ENCODE measurements at places on chromosomes 5 and 9. TPM values are rescaled to one million over a fixed set of nuclear protein-coding genes. Genes with fewer than 3 reads are reported as not detected.

DNA sequence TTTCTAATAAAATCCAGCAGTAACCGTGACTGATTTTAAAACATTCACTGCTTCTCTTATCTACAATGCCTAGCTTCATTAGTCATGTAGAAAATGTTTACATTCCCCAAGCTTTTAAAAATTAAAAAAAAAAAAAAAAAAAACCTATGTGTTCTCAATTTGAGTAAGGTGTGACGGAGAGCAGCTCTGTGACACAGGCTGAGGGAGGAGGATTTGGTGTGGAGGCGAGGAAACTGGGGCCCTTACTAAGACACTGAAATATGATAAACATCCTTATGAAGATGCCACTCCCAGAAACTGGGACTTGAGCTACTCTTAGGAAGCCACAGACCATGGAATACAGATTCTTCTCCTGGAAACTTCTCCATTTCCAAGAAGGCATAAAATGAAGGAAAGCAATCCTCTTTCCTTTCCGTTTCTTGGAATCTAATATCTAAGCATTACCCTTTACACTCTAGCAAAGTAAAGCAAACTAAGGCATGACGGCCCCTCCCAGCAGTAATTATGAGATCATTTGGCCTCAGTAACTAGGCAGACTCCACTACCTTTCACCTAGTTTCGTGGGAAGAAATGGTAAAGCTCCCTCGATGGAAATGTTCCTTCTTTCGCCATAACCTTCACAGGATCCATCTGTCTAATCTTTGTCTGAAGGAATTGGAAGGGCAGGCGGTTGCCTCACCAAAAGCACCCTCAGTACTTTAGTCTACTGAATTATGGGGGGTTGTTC, 23.5 kb downstream of the GRAMD2B start:
- DNase-seq: peak; percentile 36
- H3K27me3 ChIP-seq: no peaks in the 10 kb centered on the region
- H3K4me3 ChIP-seq: no peak overlapping the region
- peaks cover 14% of the 10 kb centered on the region for H3K36me3 ChIP-seq
- H3K4me1 ChIP-seq: peaks cover 71% of the 10 kb centered on the region
- H3K27ac ChIP-seq: peak overlapping the region; percentile 16

Gene NRG2
- not detected for total RNA-seq

DNA sequence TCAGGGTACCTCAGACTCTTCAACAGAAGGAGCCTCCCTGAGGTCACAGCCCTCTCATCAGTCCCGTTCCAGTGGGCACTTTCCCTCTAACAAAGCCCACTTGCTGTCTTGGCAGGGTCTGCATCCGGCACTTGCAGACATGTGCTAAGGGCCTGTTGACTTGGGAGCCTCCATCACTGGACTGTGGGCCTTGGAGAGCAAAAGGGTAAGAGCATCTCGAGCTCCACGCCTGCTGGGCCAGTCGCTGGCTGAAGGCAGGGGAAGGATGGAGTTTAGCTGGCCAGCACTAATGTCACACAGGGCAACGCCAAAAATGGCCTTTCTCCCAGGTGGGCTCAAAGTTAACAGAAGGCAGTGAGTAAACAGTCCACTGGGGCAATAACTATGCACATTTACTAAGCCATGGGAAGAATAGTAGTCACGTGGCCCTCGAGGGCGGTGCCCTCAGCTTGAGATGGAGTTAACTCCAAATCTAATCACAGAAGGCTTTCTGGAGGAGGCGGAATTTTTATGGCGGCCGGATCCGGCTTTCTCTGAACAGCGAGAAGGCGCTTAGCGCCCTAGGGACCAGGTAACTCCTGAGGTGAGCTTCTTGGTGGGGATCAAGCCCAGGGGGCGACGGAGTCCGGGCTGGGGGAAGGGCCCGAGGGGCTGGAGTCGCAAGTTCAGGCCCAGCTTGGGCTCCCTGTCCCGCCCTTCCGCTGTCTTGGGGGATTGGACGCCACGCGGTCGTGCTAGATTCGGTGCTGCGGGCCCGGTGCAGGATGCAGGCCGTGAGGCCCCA, 2.0 kb upstream of the NSD1 start:
- H3K27me3 ChIP-seq: no peaks in the 10 kb centered on the region
- peaks cover 44% of the 10 kb centered on the region for H3K4me1 ChIP-seq
- H3K4me3 ChIP-seq: peak overlapping the region; percentile 46
- peaks cover 18% of the 10 kb centered on the region for H3K36me3 ChIP-seq
- peak overlapping the region; percentile 56 for H3K27ac ChIP-seq
- no peak for DNase-seq

Gene OR1Q1
- not detected for total RNA-seq

DNA sequence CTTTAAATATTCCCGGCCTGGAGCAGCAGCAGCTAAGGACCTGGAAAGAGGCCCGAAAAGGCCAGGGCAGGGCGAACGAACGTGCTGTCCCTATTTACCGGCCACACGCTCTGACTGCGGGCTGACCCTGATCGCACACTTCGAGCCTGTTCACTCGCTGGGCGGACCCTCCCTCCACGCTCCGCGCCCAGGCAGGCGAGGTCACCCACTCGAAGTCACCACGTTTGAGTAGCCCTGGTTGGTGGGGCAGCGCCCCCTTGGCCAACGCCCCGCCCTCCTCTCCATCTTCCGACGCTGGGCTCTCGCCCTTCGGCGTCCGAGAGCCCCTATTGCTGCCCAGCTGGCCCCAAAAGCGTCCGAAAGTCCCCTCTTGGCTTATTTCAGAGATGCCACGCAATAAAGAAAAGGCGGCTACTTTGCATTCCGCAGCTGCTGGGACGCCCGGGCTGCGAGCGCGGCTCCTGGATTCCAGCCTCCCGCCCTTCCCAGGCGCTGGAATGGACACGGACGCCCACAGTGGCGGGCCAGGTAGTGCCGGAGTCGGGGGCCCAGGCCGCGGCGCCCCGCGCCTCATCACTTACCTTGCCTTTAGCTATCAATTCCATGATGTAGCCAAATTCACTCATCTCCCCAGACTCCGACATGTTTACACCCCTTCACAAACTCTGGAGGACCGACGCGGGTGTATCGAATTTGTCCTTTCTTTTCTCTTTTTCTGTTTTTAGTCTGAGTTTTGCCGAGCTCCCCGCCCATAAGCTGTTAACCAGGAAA, 9.9 kb upstream of the TRIM36 start:
- H3K4me3 ChIP-seq: peak overlapping the region; percentile 79
- H3K27ac ChIP-seq: no peak overlapping the region
- H3K36me3 ChIP-seq: no peaks in the 10 kb centered on the region
- peaks cover 8% of the 10 kb centered on the region for H3K4me1 ChIP-seq
- DNase-seq: no peak
- H3K27me3 ChIP-seq: peaks cover 71% of the 10 kb centered on the region

DNA sequence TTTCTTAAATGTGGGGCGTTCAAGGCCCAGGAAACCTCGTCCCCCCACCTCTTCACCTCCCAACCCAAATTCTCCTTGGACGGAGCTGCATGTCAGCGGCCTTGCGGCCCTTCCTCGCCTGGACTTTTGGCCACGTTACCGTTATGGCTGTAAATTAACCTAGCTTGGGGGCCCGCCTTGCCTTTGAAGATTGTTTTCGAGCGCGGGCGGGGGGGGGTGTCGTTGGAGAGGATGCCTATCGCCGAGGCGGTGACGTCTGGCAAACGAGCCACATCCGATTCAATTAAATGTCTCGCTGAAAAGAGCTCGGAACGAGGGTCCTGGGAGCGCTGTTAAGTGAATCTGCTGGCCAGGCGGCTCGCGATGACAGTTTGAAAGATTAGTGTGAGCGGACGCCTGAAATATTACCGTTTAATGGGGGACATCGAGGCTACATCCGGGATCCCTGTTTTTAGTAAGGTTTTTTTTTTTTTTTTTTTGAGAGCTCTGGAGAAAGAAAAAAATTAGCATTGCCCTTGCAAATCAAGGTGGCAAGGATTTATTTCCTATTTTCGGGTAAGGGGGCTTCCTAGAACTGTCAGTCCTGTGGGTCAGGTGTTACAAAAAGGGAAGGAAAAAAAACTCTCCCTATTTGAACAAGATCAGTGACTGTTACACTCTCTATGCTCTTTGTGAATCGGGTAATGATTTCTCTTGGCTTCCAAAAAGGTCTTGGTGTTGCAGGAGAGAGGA, 2.3 kb upstream of the NKX2-5 start:
- peak overlapping the region; percentile 34 for H3K4me3 ChIP-seq
- H3K36me3 ChIP-seq: peaks cover 1% of the 10 kb centered on the region
- no peak overlapping the region for H3K27ac ChIP-seq

DNA sequence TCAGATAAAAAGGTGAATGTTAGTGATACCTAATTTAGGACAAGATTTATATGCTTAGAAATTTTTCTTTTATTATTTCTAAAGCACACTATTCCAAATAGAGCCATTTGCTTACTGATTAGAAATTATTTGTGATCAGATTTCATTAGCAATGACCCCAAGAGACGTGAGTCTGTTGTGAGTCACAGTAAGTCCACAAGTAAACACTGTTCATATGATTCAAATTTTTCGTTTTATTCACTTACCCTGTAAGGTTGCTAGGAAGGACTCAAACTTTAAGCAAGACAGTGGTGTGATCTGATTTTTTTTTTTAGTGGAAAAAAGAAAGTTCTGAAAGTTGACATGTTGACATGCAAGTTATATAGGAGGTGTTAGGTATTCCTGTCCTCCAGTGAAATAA, 1.2 kb downstream of the CARD6 start:
- H3K4me1 ChIP-seq: peaks cover 28% of the 10 kb centered on the region
- peaks cover 7% of the 10 kb centered on the region for H3K27me3 ChIP-seq
- H3K4me3 ChIP-seq: no peak overlapping the region
- DNase-seq: no peak
- peaks cover 10% of the 10 kb centered on the region for H3K36me3 ChIP-seq

Gene BTNL3
- total RNA-seq: not detected

GRCh38 chr9:17491780-17492179, 87.1 kb upstream of the SH3GL2 start:
- H3K4me3 ChIP-seq: no peak overlapping the region
- no peaks in the 10 kb centered on the region for H3K36me3 ChIP-seq
- no peaks in the 10 kb centered on the region for H3K27me3 ChIP-seq

DNA sequence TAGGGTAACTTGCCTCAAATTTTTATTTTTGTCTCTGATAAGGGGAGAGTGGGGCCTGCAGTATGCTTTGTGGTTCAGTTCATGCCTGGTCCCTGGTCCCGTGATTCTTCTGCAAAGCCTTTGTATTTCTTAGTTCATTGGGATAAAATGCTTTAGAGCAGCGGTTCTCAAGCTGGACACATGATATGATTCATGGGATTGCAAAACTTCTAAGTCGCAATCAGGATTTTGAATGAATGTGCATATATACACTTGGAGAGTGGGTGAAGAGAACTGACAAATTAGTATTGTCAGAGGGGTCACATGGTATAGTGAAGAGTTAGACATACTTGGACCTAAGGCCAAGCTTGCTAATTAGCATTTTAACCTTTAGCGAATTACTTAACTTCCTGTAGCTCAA, 265.4 kb upstream of the KLF9 start:
- no peaks in the 10 kb centered on the region for H3K27me3 ChIP-seq
- no peaks in the 10 kb centered on the region for H3K36me3 ChIP-seq
- H3K27ac ChIP-seq: no peak overlapping the region
- H3K4me3 ChIP-seq: no peak overlapping the region
- H3K4me1 ChIP-seq: no peaks in the 10 kb centered on the region
- DNase-seq: no peak

GRCh38 chr5:5738797-5739489, 316.5 kb downstream of the ICE1 start:
- peaks cover 4% of the 10 kb centered on the region for H3K27me3 ChIP-seq
- no peaks in the 10 kb centered on the region for H3K36me3 ChIP-seq

- H3K36me3 ChIP-seq: no peaks in the 10 kb centered on the region
- H3K4me1 ChIP-seq: no peaks in the 10 kb centered on the region
- no peaks in the 10 kb centered on the region for H3K27me3 ChIP-seq
- no peak overlapping the region for H3K4me3 ChIP-seq
Measured at GRCh38 chr9:108636013-108636412, 219.8 kb downstream of the ACTL7B start.

GRCh38 chr5:106307265-106307664, 1363.5 kb downstream of the EFNA5 start:
- H3K27ac ChIP-seq: no peak overlapping the region
- DNase-seq: no peak
- H3K4me1 ChIP-seq: no peaks in the 10 kb centered on the region
- no peaks in the 10 kb centered on the region for H3K27me3 ChIP-seq

GRCh38 chr5:96903300-96903699, 27.0 kb downstream of the ERAP2 start:
- no peak overlapping the region for H3K4me3 ChIP-seq
- no peak overlapping the region for H3K27ac ChIP-seq
- no peaks in the 10 kb centered on the region for H3K27me3 ChIP-seq
- no peak for DNase-seq
- H3K4me1 ChIP-seq: peaks cover 11% of the 10 kb centered on the region

DNA sequence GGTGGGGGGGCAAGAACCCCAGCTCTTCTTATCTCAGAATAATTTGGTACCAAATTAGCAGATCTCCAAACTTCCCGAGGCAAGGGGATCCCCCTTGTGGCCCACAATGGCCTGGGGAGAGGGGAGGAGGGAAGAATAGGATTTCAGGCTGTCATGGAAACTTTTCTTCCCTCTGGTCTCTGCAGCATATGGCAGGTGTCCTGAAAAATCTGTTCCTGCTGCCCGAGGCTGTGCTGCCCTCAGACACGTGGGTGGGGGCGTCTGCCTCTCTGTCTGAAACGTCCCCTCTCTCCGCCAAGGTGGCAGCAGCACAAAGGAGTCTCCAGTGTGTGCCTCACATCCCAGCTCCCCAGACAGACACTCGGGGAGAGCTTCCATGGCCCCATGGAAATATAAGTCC, 34.0 kb downstream of the CCNJL start:
- no peak for DNase-seq
- H3K27ac ChIP-seq: no peak overlapping the region
- H3K36me3 ChIP-seq: no peaks in the 10 kb centered on the region
- peaks cover 7% of the 10 kb centered on the region for H3K4me1 ChIP-seq
- H3K4me3 ChIP-seq: no peak overlapping the region

GRCh38 chr5:54825005-54825404, 160.4 kb downstream of the ESM1 start:
- H3K36me3 ChIP-seq: no peaks in the 10 kb centered on the region
- peaks cover 23% of the 10 kb centered on the region for H3K27me3 ChIP-seq
- no peak for DNase-seq
- H3K4me3 ChIP-seq: no peak overlapping the region
- no peaks in the 10 kb centered on the region for H3K4me1 ChIP-seq

DNA sequence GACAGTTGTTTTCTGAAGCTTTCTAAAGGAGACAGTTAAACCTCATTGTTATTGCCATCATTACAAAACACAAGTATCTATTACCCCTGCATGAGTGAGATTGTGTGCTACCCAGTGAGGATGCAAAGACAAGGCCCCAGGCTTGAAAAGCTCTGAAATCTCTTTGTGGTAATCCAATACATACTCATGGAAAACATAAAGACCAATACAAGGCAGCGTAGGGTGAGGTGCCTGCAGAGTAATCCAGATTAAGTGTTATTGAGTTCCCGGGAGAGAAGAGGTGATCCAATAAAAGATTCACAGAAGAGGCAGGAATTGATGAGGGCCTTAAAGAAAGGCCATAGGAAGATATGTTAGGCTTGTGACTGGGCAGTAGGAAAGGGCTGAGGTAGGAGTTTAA, 150.1 kb downstream of the MEF2C start:
- H3K36me3 ChIP-seq: no peaks in the 10 kb centered on the region
- peaks cover 5% of the 10 kb centered on the region for H3K4me1 ChIP-seq
- no peak for DNase-seq
- H3K27me3 ChIP-seq: peaks cover 2% of the 10 kb centered on the region
- no peak overlapping the region for H3K4me3 ChIP-seq

Gene LECT2
- not detected for total RNA-seq

Data from activated CD8-positive, alpha-beta T cell treated with anti-CD3 and anti-CD28 coated beads, Interleukin-2, amount 10 ng/mL, durations not matched to agents 7 days and 5 days (primary cell).